Activated T-helper 1 cell treated with anti-CD3 and anti-CD28 coated beads, Interleukin-12 subunit alpha, Interleukin-12 subunit beta, Interleukin-2, Interleukin-4 antibody, amounts not matched to agents 30 ng/mL and 10 ng/mL and 1 ng/mL, durations not matched to agents 14 hours and 24 hours and 36 hours (primary cell): ENCODE measurements at places on chromosomes 13 and 19. TPM values are rescaled to one million over a fixed set of nuclear protein-coding genes. Genes with fewer than 3 reads are reported as not detected.
A peak's percentile ranks its signal among the peaks of the same experiment; 100 is the strongest.

Gene SERPINE3
- not detected in 2 replicates for total RNA-seq

Gene PLIN4
- total RNA-seq = not detected in 2 replicates

Gene GJB2
- total RNA-seq = 2.9 TPM in 2 replicates

Gene MIER2
- 32.0 and 34.2 TPM in 2 replicates for total RNA-seq

Gene METTL21C
- not detected in 2 replicates for total RNA-seq

DNA sequence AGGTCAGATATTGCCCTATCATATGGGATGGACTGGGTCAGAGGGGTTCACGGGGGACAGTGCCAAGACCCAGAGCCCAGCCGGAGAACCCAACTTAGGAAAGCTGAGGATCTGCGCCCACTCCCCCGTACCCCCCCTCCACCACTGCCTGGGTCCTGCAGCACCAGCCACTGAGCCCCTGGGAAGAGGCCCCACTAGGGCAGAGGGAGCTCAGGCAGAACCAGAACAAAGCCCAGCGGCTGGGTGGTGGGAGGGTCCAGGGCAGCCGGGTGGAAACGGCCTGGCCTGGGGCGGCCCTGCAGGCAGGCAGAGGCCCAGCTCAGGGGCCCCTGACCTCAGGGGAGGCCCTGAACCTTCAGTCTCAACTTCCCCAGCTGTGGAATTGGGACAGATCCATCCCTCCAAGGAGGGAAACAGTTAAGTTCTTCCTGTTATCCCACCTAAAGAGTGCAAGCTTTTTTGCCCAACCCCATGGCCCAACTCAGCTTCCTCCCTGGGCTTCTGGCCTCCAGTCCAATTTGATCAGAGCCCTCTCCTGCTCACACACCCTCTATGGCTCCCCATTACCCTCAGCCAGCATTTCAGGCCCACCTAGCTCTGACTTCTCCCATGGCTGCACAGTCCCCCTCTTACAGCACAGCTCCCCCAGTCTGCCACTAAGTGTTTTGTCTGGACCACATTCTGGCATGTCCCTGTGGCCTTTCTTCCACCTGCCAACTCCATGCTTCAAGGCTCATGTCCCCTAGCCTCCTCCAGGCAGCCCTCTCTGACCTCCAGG, 3.1 kb downstream of the NR2F6 start:
- no peak for DNase-seq

DNA sequence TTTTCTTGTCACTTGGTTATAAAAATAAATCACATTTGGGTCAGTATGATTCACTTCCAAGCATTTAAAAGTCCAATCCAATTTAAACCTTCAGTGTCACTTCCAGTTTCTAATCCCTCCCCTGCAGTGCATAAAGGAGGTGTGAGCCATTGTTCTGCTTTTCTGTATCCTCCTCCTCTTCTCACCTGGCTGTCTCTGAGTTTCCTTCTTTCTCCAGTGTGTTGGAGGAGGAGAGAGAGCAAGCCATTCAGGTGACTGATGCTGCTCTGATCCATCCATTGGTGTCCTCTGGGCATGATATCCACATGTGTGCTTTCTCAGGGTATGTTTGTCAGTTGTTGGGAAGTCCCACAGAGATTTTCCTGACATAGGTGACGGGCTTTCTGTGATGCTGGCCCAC, 1.2 kb downstream of the NUDT15 start:
- no peak for DNase-seq

DNA sequence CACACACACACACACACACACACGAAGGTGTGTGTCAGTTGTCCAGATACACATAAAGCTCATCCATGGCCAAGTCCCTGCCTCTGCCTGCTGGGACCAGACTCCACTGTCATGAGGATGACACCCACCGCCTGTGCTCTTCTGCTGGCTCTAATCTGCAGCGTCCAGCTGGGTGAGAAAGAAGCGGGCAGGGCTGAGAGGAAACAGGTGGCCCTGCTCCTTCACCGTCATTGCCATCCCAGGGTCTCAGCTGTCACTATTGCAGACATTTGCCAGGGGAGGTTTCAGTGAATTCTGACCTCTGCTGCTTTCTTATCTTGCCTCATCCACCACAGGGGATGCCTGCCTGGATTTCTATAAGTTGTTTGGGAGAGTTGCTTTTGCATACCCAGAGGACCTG, 31.4 kb downstream of the SCGB2B2 start:
- DNase-seq = no peak

DNA sequence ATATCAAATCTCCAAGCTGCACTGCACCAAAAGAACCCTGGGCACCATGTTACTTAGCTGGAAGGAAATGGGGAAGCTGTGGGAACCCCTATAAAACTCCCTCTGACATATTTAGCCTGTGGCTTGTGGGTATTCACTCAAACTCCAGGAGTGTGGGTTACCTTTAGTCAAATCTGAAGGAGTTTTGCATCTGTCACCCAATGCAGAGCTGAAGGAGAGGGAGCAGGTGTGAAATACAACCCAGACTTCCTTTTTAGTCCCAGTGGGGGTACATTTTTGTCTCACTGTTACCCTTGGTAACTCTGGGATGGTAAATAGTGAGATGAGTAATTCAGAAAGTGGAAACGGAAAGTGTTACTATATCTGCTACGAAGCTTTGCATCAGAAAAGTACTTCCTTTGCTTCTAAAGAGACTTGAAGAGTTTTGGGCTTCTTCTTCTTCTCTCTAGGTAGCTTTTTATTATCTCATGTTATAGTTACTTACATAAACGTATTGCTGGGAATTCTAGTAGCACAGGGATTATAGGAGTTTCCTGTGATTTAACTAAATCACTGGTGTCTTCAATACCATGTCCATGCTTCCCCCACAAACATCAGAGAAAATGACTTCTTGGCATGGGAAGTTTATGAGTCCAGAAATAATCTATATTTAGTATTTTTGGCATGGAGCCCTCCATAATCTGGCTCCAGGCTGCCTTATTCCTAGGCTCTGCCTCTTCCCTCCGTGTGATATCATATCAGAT, 105.9 kb downstream of the AKAP11 start:
- peak; percentile 68 for DNase-seq
